ENCODE measurements at places on chromosomes 7 and 10. TPM values are rescaled to one million over a fixed set of nuclear protein-coding genes. Genes with fewer than 3 reads are reported as not detected.

The PTPRZ1 gene
- total RNA-seq, result 2.0 TPM

The LRRD1 gene
- total RNA-seq, result not detected

The RPEL1 gene
- total RNA-seq, result not detected

The PFKP gene
- total RNA-seq, result 188 TPM

The SPAM1 gene
- total RNA-seq, result not detected

The PTPRN2 gene
- 0.36 TPM for total RNA-seq

The ENTPD7 gene
- 32.3 TPM for total RNA-seq

The TECTB gene
- not detected for total RNA-seq

The PON1 gene
- total RNA-seq, result not detected

DNA sequence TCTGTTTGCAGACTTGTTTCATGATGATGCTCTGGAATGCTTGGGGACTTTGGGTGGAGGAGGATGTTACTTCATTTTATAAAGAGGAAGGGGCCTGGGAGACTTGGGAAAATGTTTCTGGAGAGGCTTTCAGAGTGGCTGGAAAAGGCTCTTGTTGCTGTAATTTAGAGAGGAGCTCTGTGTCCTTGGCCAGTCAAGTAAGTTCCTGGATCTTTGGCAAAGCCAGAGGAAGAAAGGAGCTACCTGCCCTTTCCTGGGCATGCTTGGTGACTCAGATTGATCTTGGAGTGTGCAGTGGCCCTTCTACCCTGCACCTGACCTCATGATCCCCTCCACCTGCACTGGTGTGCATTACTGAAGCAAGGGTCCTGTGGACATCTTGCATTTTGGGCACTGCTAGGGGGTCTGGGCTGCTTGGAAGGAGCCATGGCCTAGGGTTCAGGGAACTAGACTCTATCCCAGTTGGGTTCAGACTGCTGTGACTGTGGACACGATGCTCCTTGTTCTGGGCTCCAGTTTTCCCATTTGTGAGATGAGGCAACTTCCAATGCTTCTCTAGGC lies 56.1 kb downstream of the ADCYAP1R1 start:
- peaks cover 44% of the 10 kb centered on the region for H3K27me3 ChIP-seq
- H3K4me1 ChIP-seq, result no peaks in the 10 kb centered on the region
- H3K4me3 ChIP-seq, result no peak overlapping the region
- DNase-seq, result no peak

DNA sequence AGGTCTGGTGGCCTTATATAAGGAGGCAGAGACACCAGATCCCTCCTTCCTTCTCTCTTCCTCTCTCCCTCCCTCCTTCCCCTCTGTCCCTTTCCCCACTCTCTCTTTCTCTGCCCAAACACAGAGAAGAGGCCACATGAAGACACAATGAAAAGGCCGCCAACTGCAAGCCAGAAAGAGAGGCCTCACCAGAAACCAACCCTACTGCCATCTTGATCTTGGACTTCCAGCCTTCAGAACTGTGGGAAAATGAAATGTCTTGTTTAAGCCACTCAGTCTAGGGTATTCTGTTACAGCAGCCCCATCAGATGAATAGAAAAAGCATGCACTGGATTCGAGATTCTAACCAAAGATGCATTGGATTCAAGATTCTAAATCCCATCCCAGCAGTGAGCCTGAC lies 168.1 kb downstream of the FAM107B start:
- no peaks in the 10 kb centered on the region for H3K27me3 ChIP-seq
- DNase-seq, result no peak
- no peak overlapping the region for H3K4me3 ChIP-seq
- peaks cover 25% of the 10 kb centered on the region for H3K4me1 ChIP-seq

- peaks cover 44% of the 10 kb centered on the region for H3K4me1 ChIP-seq
- no peak for DNase-seq
- H3K27me3 ChIP-seq, result no peaks in the 10 kb centered on the region
- peaks cover 4% of the 10 kb centered on the region for H3K36me3 ChIP-seq
These were observed 204.0 kb downstream of the FZD1 start for GRCh38 chr7:91468256-91468655.

GRCh38 chr7:50069613-50070012 lies 23.4 kb downstream of the ZPBP start:
- no peaks in the 10 kb centered on the region for H3K36me3 ChIP-seq
- H3K27ac ChIP-seq, result no peak overlapping the region
- peaks cover 16% of the 10 kb centered on the region for H3K4me1 ChIP-seq

GRCh38 chr7:131122394-131122793 lies 205.3 kb upstream of the MKLN1 start:
- peaks cover 2% of the 10 kb centered on the region for H3K36me3 ChIP-seq
- no peak for DNase-seq
- no peak overlapping the region for H3K27ac ChIP-seq

DNA sequence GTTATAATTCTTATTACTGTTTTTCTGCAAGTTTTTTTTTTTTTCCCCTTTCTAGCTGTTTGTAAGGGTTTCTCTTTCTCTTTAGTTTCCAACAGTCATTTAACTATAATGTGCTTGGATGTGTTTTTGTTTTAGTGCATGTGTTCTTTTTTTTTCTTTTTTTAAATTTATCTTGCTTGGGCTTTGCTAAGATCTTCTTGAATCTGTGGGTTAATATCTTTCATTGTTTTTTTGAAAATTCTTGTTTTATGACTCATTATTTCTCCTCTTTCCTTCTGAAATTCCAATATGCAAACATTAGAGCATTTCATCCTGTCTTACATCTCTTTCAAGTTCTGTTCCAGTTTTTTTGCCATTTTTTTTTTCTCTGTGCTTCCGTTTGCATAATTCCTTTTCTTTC lies 5.7 kb upstream of the HK1 start:
- H3K27ac ChIP-seq, result no peak overlapping the region
- H3K4me3 ChIP-seq, result no peak overlapping the region
- H3K4me1 ChIP-seq, result peaks cover 2% of the 10 kb centered on the region
- H3K27me3 ChIP-seq, result no peaks in the 10 kb centered on the region
- peaks cover 3% of the 10 kb centered on the region for H3K36me3 ChIP-seq
- DNase-seq, result no peak

DNA sequence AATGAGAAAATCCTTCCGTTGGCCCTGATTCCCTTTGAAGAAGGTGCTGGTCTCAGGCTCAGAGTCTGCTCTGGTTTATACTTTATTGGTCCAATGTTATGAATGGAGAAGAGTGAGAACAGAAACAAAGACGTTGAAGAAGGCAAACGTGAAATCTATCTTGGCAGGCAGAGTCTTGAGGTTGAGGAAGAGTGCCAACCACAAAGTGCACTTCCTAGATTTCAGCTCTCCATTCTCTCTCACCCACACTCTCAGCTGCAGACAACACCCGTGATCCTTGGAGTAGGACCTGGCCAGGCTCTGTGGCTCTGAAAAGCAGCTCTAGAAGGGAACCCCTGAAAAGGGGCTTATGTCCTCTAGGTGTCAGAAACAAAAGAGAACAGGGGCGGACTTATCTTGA lies 128.9 kb upstream of the PLXNA4 start:
- H3K4me3 ChIP-seq, result no peak overlapping the region
- no peaks in the 10 kb centered on the region for H3K4me1 ChIP-seq
- peaks cover 1% of the 10 kb centered on the region for H3K27me3 ChIP-seq
- DNase-seq, result no peak

DNA sequence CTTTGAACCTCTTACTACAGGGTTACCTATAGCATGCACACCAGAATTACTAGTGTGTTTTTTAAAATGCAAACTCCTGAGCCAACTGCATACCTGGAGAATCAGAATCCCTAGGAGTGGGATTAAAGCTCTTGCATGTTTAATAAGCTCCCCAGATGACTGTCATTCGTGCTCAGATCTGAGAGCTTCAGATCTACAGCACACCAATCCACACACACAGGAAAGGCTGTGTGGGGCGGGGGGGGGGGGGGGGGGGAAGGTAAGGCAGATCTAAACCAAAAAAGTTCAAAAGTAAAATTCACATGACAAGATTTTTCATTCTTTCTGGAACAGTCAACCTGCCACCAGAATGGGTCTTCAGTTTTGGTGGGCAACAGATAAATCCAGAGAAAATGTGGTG lies 5.5 kb downstream of the FAM3C start:
- no peak for DNase-seq
- no peaks in the 10 kb centered on the region for H3K27me3 ChIP-seq
- H3K4me1 ChIP-seq, result peaks cover 52% of the 10 kb centered on the region
- no peak overlapping the region for H3K4me3 ChIP-seq
- H3K27ac ChIP-seq, result no peak overlapping the region
- H3K36me3 ChIP-seq, result peaks cover 4% of the 10 kb centered on the region

- peaks cover 9% of the 10 kb centered on the region for H3K36me3 ChIP-seq
- no peaks in the 10 kb centered on the region for H3K27me3 ChIP-seq
- no peak overlapping the region for H3K27ac ChIP-seq
- no peak for DNase-seq
- H3K4me3 ChIP-seq, result no peak overlapping the region
These were observed 165.9 kb upstream of the PLXNA4 start for GRCh38 chr7:132742189-132742612.

DNA sequence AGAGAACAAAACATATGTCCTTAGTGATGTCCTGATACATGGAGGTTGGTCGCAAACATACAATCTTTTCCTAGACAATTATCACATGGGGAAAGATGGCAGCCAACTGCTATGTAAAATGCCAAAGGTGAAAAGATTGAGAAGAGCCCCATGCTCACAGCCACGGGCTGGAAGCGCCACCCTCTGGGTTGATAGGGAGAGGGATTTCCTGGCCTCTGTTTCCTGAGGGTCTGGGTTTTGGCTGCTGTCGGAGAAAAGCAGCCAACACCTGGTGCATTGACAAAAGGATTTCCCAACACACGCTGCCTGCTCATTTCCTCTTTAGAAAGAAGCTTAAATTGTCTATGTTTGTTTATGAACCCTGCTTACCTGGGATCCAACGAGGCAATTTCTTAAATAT lies 43.8 kb downstream of the ITIH5 start:
- H3K4me3 ChIP-seq, result no peak overlapping the region
- H3K27me3 ChIP-seq, result peaks cover 3% of the 10 kb centered on the region
- no peak for DNase-seq
- H3K36me3 ChIP-seq, result peaks cover 2% of the 10 kb centered on the region
- H3K4me1 ChIP-seq, result no peaks in the 10 kb centered on the region

DNA sequence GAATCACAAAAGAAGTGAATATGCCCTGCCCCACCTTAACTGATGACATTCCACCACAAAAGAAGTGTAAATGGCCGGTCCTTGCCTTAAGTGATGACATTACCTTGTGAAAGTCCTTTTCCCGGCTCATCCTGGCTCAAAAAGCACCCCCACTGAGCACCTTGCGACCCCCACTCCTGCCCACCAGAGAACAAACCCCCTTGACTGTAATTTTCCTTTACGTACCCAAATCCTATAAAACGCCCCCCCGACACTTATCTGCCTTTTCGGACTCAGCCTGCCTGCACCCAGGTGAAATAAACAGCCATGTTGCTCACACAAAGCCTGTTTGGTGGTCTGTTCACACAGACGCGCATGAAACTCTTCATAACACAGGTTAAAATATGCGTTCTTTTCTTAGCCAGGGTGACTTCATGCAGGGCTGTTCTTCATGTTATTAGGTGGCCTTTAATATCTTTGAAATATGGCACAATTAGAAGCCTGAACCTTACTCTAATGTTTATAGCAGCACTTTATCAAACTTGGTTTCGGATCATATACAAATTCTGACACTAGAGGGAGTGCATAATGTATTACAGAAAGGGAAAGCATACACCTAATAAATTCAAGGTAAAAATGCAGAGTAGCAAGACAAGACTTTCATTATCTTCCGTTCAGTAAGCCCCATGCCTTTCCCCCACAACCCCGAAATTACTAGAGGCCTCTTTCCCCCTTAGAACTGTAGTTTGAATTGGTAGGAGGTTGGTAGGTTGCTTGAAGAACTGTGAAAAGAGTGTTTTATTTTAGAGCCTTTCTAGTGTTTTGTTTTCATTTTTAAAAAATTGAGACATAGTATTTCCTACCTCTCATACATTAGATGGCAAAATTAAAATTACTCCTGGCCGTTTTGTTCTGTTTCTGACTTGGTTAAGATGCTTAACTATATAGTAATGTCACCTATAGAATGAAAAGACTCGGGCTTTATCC lies 117.9 kb downstream of the NPY start:
- no peak overlapping the region for H3K4me3 ChIP-seq
- no peaks in the 10 kb centered on the region for H3K4me1 ChIP-seq
- no peaks in the 10 kb centered on the region for H3K36me3 ChIP-seq
- DNase-seq, result no peak
- peaks cover 7% of the 10 kb centered on the region for H3K27me3 ChIP-seq

GRCh38 chr10:24242562-24242961 lies 33.6 kb downstream of the KIAA1217 start:
- peaks cover 10% of the 10 kb centered on the region for H3K4me1 ChIP-seq
- no peak overlapping the region for H3K27ac ChIP-seq
- peaks cover 14% of the 10 kb centered on the region for H3K27me3 ChIP-seq
- H3K4me3 ChIP-seq, result no peak overlapping the region
- DNase-seq, result no peak

- no peaks in the 10 kb centered on the region for H3K4me1 ChIP-seq
- H3K27me3 ChIP-seq, result peaks cover 8% of the 10 kb centered on the region
- H3K4me3 ChIP-seq, result no peak overlapping the region
- no peak overlapping the region for H3K27ac ChIP-seq
These were observed 1074.4 kb downstream of the TYW1 start for GRCh38 chr7:68070992-68071391.

GRCh38 chr7:41268878-41269277 lies 434.0 kb downstream of the INHBA start:
- no peak overlapping the region for H3K4me3 ChIP-seq
- H3K36me3 ChIP-seq, result no peaks in the 10 kb centered on the region
- no peaks in the 10 kb centered on the region for H3K27me3 ChIP-seq
- no peak overlapping the region for H3K27ac ChIP-seq

DNA sequence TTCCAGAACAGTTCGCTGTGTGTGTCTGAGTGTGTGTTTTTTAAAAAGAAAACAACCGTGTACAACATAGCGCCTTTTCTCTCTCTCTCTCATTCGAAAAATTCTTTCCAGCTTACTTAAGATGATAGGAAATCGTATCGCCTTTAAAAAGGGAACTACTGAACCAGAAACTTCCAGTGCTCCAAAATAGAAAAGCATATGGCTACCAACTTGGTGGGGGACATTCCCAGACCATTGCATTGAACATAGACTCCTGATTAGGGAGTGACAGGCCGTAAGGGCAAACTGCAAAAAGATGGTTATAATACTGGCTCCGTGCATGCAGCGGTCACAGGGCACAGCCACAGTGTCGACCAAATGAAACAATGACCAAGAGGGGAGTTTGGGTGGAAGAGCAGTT lies 94.4 kb upstream of the FGFR2 start:
- H3K27ac ChIP-seq, result no peak overlapping the region
- no peak for DNase-seq
- H3K4me1 ChIP-seq, result no peaks in the 10 kb centered on the region
- H3K36me3 ChIP-seq, result no peaks in the 10 kb centered on the region
- no peak overlapping the region for H3K4me3 ChIP-seq
- peaks cover 16% of the 10 kb centered on the region for H3K27me3 ChIP-seq

- DNase-seq, result no peak
- no peak overlapping the region for H3K27ac ChIP-seq
- no peaks in the 10 kb centered on the region for H3K36me3 ChIP-seq
- H3K4me3 ChIP-seq, result no peak overlapping the region
These were observed 48.2 kb downstream of the CUBN start for GRCh38 chr10:17081431-17081830.

- H3K4me1 ChIP-seq, result peaks cover 3% of the 10 kb centered on the region
- peaks cover 3% of the 10 kb centered on the region for H3K36me3 ChIP-seq
- no peak for DNase-seq
- no peak overlapping the region for H3K27ac ChIP-seq
- no peaks in the 10 kb centered on the region for H3K27me3 ChIP-seq
- no peak overlapping the region for H3K4me3 ChIP-seq
These were observed 89.1 kb downstream of the CELF2 start for GRCh38 chr10:11106621-11107374.

- no peaks in the 10 kb centered on the region for H3K36me3 ChIP-seq
- H3K4me3 ChIP-seq, result no peak overlapping the region
- peaks cover 27% of the 10 kb centered on the region for H3K27me3 ChIP-seq
- no peak for DNase-seq
- peak overlapping the region; percentile 27 for H3K27ac ChIP-seq
- H3K4me1 ChIP-seq, result peaks cover 13% of the 10 kb centered on the region
These were observed 109.6 kb downstream of the TMEM130 start for GRCh38 chr7:98760201-98760651.
